ENCODE measurements at places on chromosomes 1 and 21.

DNA sequence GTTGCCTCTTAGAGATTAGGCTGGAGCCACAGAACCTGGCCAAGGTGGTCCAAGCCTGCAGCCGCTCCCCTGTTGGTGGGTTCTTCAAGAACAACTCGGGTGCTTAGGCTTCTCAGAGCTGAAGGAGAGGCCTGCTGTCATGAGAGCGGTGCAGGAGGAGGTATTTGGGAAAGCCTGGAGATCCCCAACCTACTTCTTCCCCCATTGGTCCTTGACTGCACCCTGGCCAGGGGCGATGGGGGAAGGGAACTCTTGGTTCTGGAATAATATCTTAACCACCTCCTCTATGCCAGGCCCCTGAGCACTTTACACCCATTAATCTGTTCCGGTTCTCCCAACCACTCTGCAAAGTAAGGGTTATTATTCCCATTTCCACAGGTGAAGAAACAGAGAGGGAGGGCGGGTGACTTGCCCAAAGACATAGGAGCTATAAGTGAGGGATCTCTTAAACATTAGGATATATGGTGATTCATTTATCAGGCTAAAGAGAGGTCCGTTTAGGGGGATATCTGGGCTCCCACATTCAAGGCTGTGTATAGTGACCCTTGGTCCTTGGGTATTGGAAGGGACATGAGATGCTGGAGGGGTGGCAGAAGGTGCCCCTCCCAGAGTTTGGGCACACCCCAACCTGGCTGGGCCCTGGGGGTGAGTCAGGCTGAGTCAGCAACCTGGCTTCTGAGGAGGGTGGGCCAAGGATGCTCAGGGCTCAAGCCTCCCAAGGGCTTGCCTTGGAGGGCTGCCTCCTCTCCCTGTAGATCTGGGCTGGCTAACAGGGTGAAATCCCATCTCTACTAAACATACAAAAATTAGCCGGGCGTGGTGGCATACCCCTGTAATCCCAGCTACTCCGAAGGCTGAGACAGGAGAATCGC lies 5.2 kb downstream of the TRNP1 start:
- DNase-seq: no peak

GRCh38 chr1:68456202-68456601 lies 6.4 kb upstream of the RPE65 start:
- DNase-seq: no peak

DNA sequence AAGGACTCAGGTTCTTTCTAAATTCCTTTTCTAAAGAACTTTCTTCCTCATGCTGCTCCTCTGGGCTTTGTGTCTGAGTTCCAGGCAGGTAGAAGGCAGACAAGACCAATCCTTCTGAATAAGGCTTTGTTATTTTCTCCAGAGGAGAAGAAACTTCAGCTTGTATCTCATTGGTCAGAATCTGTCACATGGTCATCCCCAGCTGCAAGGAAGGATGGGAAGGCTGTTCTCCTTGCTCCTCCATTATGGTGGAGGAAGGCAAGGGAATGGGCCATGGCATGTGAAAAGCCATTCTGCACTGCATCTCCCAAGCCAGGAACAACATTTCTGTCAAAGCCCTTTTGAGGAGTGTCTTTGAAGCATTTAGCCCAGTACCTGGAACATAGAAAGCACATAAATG lies 50.6 kb upstream of the NTPCR start:
- no peak for DNase-seq

DNA sequence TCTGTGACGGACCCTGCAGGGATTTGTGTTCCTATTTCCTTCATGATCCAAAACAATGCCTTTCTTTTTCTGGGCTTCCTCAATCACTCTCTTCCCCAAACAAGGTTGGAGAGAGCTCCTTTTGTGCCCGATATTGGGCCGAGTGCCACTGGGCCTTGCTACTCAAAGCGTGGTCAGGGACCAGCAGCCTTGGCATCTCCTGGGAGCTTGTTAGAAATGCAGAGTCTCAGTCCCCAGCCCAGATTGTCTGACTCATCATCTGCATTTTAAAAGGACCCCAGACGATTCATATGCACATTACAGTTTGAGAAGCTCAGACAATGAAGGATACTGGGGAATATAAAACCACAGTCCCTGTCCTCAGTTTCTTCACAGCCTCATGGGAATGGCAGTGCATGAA lies 19.9 kb downstream of the ADORA1 start:
- no peak for DNase-seq

DNA sequence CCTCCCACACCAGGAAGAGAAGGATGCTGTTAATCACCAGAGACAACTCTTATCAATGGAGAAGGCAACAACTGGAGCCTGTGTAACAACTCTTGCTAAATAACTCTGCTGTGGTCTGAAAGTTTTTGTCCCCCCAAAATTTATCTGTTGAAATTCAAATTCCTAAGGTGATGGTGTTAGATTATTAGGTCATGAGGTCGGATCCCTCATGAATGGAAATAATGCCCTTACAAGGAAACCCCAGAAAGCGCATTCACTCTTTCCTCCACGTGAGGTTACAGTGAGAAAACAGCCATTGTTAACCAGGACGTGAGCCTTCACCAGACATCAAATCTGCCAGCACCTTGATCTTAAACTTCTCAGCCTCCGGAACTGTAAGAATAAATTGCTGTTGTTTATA lies 141.9 kb upstream of the CXADR start:
- DNase-seq: no peak

- DNase-seq: no peak
Measured at GRCh38 chr1:197124376-197124775, 22.1 kb downstream of the ASPM start.

- peak; percentile 80 for DNase-seq
Measured at GRCh38 chr1:9721606-9722377, 70.3 kb downstream of the PIK3CD start.

DNA sequence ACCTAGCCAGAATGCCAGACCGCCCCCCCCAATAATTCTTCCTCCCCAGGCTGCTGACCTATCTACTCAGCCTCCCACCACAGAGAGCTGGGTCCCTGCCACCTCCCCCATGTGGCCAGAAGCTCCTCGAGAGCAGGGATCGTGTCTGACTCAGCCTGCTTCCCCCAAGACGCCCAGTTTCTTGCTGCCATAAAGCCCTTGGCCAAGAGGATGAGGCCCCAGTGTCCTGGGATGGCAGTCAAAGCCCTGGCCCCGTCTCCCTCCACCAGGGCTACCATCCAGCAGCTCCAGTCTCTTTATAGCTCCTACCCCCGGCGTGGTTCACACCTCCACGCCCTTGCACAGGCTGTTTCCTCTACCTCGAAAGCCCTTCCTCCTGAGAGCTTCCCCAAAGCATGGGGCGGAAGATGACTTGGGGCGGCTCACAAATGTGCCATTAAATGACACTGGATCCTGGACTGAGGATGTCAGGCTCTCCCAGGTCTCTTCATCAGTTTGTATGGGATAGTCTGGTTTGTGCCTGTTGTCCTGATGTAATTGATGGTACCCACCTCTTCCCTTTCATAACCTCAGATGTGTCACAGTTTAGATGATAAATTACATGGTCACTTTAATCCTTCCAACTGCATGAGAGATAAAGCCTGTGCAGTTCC lies 13.2 kb downstream of the ADGRB2 start:
- DNase-seq: peak; percentile 18

GRCh38 chr1:90919900-90920299 lies 101.9 kb downstream of the ZNF644 start:
- DNase-seq: no peak

DNA sequence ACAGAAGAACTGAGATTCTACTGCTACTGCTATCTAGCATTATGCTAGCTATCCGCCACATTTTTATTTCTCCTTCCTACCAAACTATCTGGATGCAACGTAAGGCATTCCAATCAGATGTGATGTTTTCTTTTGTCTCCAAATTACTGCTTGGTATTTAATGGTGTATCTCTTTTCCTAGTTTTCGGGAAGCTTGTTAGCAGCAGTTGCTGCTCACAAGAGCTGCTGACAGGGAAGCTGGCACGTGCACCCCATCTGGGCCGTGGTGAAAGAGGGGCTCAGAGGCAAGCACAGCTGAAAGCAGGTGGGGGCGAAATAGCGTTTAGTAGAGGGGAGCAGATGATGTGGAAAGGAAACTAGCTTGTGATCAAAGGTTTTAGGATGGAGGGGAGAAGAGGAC lies 57.3 kb downstream of the JAK1 start:
- DNase-seq: no peak

- no peak for DNase-seq
Measured at GRCh38 chr1:182703539-182703938, 19.2 kb upstream of the RGS8 start.

- DNase-seq: no peak
Measured at GRCh38 chr21:42829954-42830353, 49.4 kb downstream of the WDR4 start.

DNA sequence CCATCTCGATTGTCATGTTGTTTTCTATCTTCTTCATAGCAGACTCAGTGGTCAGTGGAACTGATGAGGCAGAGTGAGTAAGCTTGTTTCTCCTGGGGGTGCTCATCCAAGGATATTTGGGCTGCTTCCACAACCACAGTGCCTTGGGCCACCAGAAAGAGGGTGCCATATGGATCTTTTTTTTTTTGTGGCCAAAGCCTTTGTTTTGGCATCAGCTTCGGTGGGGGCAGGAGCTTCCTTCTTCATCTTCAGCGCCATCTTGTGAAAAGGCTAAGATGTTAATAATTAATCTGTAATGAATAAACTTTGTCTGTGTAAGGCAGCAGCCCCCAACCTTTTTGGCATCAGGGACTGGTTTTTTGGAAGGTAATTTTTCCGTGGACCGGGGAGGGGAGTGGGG lies 6.6 kb upstream of the PLPP3 start:
- DNase-seq: no peak

DNA sequence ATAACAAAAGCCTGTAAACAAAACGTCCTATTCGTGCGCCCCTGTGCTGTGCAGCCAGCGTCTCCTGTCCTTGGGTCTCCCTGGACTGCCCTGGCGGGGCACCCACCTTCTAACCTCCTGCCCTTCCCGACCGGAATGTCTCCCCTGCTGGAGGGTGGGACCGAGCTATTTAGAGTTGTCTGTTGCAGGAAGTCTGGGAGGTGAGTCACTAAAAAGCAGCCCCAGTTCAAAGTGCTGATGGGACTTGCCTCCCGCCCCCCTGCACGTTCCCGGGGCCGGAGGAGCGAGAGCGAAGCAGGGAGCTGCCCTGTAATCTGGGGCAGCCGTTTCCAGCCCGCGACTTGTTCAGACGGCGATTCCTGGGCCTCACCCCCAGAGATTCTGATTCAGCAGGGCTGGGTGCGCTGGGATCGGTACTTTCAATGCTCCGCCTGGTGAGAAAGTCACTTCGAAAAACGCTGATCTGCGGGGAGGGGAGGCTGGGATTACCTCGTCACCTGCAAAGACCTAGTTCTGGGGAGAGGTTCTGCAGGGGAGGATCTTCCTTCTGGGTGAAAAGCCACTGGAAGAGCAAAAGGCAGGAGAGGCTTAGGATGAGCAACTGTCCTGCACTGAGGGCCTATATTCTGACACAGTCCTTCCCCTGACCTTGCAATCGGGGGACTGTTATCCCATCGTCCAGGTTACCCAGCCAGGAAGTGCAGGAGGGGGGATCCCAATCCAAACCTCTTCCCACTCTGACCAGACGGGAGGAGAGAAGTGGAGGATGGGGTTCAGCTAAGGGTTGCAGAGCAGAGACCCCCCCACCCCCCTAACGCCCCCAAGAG lies 1.2 kb upstream of the DHRS3 start:
- DNase-seq: peak; percentile 69

DNA sequence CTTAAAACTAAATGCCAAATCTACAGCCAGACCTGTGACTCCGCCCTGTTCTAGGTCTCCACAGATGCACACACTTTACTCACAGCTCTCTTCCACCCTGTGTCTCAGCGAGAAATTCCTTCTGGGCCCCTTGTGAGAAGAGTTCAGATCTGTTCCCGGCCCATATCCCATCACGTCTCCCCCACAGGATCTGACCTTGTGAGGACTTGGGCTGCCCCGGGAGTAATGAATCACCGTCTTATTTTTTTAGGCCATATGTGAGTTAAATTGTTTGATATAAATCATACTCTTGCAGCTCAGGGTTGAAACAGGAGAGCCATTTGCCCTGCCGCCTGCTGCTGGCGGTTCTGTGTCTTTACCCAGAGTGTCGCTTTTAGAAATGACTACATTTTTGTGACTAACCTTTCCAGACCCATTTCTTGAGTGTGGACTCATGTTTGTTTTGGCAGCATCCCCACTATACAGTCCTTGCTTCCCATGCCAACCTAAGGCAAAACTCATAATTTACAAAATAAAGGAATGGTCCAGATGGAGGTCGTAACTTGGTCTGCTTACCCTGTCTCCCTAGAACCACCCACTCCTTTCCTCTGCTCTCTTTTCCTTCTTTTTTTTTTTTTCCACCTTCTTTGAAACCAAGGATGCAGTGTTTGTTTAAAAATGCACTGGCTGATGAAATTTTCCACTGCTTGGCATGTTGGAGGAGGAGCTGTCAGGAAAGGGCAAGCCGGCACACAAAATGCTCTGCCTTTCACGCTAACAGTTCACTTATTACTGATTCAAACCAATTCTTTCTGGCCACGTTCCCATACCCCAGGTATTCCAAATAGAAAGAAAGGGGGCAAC lies 98.0 kb upstream of the C1orf105 start:
- no peak for DNase-seq

DNA sequence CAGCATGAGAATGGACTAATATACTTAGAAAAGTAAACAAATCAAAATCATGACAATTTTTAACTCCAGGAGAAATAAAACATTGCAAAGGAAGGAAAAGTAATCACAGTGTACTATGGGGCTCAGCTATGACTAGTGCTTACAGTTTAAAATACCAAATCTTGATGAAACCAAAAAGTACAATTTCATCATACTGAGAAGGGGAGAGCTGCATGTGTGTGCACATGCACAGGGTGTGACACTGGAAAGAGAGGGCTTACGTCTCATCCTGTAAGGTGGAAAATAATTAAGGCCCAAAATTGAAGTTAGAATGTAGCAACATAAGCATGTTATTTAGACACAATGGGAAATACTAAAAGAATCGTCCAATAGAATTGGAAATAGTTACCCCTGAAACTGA lies 64.6 kb downstream of the OMA1 start:
- no peak for DNase-seq

DNA sequence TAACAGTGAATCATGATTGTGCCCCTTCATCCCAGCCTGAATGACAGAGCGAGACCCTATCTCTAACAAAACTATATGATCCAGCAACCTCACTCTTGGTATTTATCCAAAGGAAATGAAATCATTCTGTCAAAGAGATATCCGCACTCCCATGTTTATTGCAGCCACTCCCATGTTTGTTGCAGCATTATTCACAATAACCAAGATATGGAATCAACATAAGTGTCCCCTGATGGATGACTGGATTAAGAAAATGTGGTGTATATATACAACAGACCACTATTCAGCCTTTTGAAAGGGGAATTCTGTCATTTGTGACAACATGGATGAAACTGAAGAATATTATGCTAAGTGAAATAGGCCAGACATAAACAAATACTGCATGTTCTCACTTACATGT lies 44.4 kb downstream of the TRMT1L start:
- no peak for DNase-seq

- no peak for DNase-seq
Measured at GRCh38 chr21:40647706-40648105, 199.3 kb downstream of the DSCAM start.

- no peak for DNase-seq
Measured at GRCh38 chr1:21156019-21156418, 20.7 kb downstream of the EIF4G3 start.

GRCh38 chr1:237105826-237106225 lies 63.8 kb downstream of the RYR2 start:
- DNase-seq: no peak
